Activated CD4-positive, alpha-beta memory T cell treated with anti-CD3 and anti-CD28 coated beads for 36 hours (primary cell): ENCODE measurements at places on chromosomes 11 and 22. TPM values are rescaled to one million over a fixed set of nuclear protein-coding genes. Genes with fewer than 3 reads are reported as not detected.

GRCh38 chr22:49688516-49689254 lies 139.0 kb downstream of the BRD1 start:
- DNase-seq, result no peak

- DNase-seq, result no peak
These were observed 48.4 kb downstream of the CHRDL2 start for GRCh38 chr11:74682731-74683278.

- no peak for DNase-seq
These were observed 6.8 kb downstream of the ZDHHC8 start for GRCh38 chr22:20138417-20138738.

Gene CYB5R2
- total RNA-seq, result 4.7 TPM

Gene SLC5A1
- total RNA-seq, result not detected

DNA sequence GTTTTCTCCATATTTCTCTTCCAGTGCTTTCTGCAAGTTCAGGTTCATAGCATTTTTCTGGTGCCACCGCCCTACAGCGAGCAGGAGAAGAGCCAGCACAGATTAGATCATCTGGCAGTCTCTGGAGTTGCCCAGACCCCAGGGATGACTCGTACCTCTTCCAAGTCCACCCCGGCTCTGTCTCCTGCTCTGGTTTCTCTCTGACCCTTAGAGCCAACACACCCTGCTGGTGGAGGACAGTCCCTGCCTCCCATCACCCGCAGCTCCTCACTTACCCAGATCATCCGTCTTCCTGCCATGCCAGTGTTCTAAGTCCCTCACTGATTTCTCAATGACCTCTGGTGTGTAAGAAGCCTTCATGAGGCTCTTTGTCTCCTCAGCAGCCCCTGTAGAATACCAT lies 28.0 kb downstream of the TST start:
- DNase-seq, result no peak

Gene C11orf21
- 8.2 TPM for total RNA-seq

- no peak for DNase-seq
These were observed 1354.0 kb upstream of the RAG2 start for GRCh38 chr11:37951996-37952395.

DNA sequence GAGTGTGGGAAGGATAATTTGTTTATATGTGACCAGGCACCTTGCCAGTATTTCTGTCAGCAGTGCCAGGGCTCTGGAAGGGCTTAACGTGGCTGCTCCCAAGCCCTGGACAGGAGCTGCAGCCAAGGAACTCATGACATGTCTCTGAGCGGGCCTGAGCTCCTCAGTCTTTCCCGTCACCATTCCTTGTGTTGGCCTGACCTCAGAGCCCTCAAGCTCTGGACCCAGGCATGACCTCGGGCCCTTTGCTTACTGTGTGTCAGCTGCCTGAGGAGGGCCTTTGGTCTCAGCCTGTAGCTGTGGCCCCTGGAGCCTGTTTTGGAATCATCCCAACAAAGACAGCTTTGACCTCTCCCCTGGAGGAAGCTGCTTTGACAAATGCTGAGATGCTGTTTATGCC lies 264.1 kb upstream of the PLET1 start:
- no peak for DNase-seq

Gene B4GALNT4
- total RNA-seq, result 2.1 TPM

- peak; percentile 82 for DNase-seq
These were observed 41.1 kb downstream of the GRAMD4 start for GRCh38 chr22:46661221-46661851.

Gene DCHS1
- total RNA-seq, result 0.90 TPM

Gene MYRF
- total RNA-seq, result 1.4 TPM

DNA sequence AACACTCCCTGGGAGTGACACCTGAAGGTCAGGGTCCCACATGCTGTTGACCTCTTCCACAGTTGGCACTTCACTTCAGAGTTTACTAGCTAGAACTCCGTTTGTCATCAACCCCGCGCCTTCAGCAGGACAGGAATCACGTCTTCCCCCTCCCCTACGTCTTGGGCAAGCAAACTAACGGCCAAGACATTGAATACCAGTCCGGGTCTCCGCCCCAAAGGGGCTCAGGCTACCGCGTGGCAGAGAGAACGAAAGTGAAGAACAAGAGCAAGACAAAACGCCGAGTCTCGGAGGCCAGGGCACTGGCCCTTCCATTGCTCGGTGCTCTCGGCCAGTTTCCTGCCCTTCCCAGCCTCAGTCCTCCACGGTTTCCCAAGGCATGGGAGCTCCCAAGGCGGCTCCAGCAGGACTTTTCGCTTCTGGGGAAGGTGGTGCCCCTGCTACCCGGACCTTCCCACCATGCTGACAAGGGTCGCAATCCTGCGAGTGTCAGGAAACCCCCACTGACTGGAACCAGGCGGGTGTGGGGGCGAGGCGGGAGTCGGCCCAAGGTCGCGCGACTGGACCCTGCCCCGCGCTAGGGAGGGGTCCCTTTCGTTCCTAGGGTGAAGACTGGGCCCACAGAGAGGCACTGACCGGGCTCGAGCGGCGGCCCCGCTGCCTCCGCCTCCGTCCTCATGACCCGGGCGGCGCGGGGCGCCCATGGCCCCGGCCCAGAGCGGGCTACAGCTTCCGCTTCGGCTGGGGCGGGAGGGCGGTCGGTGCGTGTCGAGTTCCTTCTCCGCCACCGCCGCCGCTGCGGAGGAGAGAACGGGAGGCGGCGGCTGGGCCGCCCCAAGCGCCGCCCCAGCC lies at the start of gene GUCD1:
GUCD1 (minus strand) TSS at position 826 of the 852 bp plus-strand sequence; CDS start at position 679, 147 bp downstream.
- peak; percentile 43 for DNase-seq

DNA sequence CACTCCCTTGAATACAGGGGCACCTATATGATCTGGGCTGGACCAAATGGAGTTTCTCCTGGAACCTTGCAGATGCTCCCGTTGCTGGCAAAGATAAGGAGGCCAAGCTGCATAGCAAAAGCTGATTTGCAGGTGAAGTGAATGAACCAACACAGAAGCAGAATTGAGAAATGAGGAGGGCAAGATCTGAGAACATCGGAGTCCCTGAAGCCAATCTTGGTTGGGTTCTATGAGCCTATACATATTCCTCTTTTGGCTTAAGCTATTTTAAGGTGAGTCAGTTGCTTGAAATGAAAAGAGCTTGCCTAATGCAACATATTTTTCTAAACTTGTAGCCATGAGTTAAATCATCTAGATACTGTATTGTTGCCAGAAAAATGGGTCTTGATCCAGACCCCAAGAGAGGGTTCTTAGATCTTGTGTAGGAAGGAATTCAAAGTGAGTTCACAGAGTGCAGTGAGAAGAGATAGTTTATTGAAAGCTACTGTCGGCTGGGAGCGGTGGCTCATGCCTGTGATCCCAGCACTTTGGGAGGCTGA lies 23.5 kb downstream of the WEE1 start:
- DNase-seq, result no peak

- no peak for DNase-seq
These were observed 30.3 kb upstream of the MMP13 start for GRCh38 chr11:102985850-102986249.

DNA sequence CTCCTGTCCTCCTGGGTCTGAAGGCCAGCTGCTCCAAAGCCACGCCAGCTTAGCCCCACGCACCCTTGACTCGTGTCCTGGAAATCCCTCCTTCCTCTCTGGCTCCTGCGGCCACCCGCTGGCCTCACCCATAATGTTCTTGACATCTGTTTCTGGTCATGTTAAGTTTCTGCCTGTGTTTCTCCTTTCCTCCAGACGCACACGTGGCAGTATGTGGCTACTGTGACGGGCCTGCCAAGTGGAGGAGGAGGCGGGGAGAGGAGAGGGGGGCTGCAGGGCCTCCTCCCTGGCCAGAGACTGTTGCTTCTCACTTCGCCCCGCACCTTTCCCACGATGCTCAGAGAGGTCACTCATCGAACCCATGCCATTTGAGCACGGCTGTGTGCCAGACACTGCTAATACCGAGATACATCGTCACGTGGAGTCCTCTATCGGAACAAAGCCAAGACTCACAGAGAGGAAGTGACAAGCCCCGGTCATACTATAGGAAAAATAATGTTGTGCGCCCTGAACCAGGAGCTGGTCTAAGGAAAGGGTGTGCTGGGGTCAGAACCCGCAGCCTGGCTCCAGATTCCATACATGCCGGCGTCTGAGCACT lies 11.5 kb downstream of the C1QTNF6 start:
- DNase-seq, result no peak

Gene BID
- 24.7 TPM for total RNA-seq

- peak; percentile 75 for DNase-seq
These were observed 16.0 kb upstream of the PHLDA2 start for GRCh38 chr11:2945031-2945756.

Gene GPR83
- total RNA-seq, result not detected
